Skeletal muscle tissue (tissue), 5 donors: ENCODE measurements at places on chromosomes 7 and 10. TPM values are rescaled to one million over a fixed set of nuclear protein-coding genes. Genes with fewer than 3 reads are reported as not detected.

OPN4 gene
- not detected for total RNA-seq

ZNF804B gene
- total RNA-seq, result not detected

GRB10 gene
- total RNA-seq, result 17.7 TPM

GSTO2 gene
- total RNA-seq, result not detected

LIPK gene
- total RNA-seq, result not detected
